Stomach (tissue), 19 donors: ENCODE measurements at places on chromosomes 2 and 18. TPM values are rescaled to one million over a fixed set of nuclear protein-coding genes. Genes with fewer than 3 reads are reported as not detected.
A peak's percentile ranks its signal among the peaks of the same experiment; 100 is the strongest.

- DNase-seq, result no peak
Observed at GRCh38 chr18:25464227-25464626, 112.3 kb upstream of the ZNF521 start.

DNA sequence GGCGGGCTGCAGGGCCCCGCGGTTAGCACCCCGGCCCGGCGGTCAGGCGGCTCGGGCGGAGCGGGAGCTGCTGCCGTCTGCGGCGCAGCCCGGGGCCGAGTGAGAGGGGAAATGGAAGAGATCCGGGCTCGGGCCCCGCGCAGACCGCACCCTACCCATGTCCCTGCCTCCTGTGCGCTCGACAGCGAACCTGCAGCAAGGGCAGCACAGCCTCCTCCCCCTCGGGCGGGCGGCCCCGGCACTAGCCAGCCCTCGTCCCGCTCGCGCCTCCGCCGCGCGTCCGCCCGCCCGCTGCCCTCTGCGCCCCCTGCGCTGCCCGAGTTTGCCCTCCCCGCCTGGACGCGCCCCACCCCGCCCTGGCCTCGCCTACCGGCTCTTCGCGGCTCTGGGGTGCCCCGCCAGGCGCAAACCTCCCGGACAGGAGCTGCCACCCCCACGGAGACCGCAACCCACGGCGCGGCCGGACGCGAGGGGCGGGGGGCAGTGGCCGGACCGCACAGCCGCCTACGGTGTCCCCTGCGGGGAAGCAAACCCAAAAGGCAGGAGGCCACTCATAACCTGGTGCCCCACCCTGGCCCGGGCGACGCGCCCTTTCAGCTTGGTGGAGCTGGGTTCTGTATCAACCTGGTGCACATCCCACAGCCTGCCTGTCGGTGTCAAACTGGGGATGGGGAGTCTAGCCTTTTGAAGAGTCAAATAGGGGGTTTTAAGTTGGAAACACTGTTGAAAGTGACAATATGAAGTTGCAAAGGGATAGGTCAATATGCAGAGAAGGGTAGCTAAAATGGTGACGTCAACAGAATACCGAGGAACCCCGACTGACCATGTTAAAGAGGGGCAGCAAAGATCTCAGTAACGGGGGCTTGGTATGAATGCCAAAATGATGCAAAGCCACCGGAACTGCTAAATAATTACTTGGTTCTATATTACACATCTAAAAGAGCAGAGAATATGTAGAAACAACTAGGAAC is at the start of gene IHH:
IHH (minus strand) TSS at position 101 of the 971 bp plus-strand sequence. CDS start 454 bp downstream, outside the sequence.
- peak; percentile 79 for DNase-seq

The ALPG gene
- polyA plus RNA-seq, result not detected

GRCh38 chr18:56166914-56167313 is 471.5 kb downstream of the TXNL1 start:
- no peak for DNase-seq

The TCF4 gene
- polyA plus RNA-seq, result 22.1 TPM

GRCh38 chr2:239539083-239539775 is 138.4 kb upstream of the HDAC4 start:
- DNase-seq, result no peak

DNA sequence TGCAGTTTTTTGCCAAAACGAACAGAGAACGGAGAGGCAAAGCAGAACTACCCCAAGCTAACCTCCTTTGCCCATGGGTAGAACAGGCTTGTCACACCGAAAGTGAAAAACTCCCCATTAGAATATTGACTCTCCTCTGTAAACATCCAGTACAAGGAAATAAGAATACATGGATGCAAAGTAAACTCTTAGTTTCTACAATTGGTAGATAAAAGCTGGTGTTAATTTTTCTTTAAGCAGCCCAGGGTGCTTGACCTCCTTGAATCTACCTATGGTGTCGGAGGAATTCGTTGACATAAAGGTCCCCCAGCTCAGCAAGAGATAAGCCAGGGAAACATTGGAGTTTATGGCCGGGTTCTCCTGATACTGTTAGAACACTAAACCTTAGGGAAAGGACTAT is 48.4 kb upstream of the DSG1 start:
- DNase-seq, result peak; percentile 35

DNA sequence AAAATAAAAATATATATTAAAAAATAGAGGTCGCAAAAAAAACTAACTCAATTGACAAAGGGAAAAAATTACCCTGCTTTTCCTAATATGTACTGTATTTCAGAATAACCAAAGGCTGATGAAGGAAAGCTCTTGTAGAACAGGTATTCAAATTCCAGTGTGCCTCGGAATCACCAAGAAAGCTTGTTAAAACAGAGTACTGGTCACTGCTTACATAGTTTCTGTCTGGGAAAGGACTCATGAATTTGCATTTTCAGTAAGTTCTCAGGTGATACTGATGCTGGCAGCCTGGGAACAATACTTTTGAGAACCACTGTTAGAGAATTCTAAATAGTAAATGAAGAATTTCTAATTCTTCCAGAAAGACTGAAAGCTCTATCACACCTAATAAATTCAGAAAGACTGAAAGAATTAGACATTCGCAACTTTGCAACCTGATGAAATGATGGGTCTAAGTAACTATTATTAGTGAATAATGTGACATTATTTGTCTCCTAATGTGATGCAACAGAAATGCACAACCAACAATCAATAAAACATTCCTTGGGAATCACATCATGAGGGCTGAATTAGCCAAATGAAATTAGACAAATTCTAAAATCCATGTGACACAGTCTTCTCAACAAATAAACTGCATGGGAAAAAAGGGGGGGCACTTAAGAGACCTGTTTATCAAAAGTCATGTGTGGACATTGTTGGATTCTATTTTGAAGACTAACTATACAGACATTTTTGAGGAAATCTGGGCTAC is 21.9 kb downstream of the RPRD1A start:
- no peak for DNase-seq

The DUSP19 gene
- 1.1 TPM for polyA plus RNA-seq

GRCh38 chr18:2680216-2680792 is 24.8 kb downstream of the SMCHD1 start:
- DNase-seq, result no peak

DNA sequence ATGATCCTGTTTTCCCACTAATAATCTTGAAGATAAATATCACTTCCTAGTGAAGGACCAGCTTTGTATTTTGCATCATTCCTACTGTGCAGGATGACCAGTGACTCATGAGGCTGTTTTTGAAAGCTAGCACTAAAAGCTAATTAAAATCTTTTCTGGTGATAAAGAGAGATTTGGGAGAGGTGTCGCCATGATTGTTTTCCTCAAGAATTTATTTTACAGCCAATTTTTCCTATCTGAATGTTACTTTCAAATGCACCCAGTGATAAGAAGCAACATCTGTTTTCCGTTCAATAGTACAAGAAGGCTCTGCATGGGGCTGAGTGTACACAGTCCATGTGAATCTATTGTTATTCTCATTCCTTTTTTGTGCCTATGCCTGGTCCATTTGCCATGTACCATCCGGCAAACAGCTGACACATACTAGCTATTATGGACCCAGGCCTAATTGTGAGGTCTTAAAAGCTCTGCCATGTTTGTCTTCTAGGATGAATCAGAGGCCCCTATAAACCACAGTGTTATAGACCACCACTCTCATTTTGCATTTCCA is 28.4 kb downstream of the MEIS1 start:
- no peak for DNase-seq

The ATRAID gene
- polyA plus RNA-seq, result 86.6 TPM

DNA sequence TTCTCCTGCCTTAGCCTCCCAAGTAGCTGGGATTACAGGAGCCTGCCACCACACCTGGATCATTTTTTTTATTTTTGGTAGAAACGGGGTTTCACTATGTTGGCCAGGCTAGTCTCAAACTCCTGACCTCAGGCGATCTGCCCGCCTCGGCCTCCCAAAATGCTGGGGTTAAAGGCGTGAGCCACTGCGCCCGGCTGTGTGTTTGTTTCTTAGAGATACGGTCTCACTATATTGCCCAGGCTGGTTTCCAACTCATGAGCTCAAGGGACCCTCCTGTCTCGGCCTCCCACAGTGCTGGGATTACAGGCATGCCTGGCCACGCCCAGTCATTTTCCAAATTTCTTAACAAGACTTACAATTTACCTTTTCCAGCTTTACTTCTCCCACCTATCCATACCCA is 940 bp upstream of the MRPL19 start:
- DNase-seq, result no peak

The RIT2 gene
- polyA plus RNA-seq, result not detected

The FEV gene
- polyA plus RNA-seq, result 0.87 TPM

- DNase-seq, result no peak
Observed at GRCh38 chr18:35460736-35461161, 37.0 kb downstream of the INO80C start.

- peak; percentile 80 for DNase-seq
Observed at GRCh38 chr18:7568426-7568825, 1.3 kb downstream of the PTPRM start.

DNA sequence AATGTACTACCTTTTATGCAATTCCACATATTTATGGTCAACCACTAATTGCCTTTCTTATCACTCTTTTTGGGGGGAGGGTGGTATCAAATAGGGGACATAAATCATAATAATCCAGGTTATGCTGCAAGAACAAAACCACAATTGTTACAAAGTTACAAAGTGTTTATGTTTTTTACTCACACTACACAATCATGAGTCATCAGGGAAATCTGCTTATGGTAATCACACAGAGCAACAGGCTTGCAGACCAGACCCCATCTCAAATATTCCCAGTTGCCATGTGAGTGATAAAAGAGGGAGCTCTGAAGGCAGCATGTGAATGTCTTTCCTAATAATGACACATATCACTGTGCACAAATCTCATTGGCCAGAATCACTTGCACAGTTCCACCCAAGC is 304.7 kb upstream of the TMEFF2 start:
- DNase-seq, result no peak

The ARL4C gene
- 3.7 TPM for polyA plus RNA-seq

DNA sequence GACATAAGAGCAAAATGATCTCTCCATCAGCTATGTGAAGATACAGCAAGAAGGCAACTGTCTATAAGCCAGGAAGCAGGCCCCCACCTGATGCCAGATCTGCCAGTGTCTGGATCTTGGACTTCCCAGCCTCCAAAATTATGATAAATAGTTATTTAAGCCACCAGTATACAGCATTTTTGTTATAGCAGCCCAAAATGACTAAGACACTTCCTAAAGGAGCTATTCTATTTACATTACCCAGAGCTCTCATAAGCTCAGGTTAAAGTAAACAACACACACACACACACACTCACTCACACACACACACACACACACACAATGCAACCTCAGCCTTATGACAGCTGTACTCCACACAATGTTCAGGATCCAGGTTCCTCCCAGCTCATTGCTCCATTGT is 5.7 kb upstream of the YPEL5 start:
- no peak for DNase-seq

- no peak for DNase-seq
Observed at GRCh38 chr2:127105656-127106456, 1.1 kb downstream of the BIN1 start.

DNA sequence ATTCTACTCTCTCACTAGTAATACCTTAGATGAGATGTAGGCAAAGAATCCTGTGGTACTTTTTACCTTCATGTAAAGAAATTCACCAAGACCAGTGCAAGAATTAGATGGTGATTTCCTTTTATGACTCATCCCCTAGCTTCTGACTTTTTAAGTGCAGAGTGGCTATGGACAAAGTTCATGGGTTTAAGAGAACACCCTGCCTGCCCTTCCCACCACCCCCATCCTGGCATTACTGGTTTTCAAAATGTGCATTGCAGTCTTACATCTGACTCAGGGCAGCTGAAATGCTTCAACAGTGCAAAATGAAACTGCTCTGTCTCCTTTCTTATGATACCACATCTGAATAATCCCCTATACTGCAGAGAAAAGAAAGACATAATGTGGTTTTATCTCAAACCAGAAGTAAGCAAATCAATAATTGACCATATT is 22.6 kb downstream of the MAIP1 start:
- DNase-seq, result no peak

The DNAJC5G gene
- not detected for polyA plus RNA-seq

The DSG2 gene
- polyA plus RNA-seq, result 6.1 TPM

DNA sequence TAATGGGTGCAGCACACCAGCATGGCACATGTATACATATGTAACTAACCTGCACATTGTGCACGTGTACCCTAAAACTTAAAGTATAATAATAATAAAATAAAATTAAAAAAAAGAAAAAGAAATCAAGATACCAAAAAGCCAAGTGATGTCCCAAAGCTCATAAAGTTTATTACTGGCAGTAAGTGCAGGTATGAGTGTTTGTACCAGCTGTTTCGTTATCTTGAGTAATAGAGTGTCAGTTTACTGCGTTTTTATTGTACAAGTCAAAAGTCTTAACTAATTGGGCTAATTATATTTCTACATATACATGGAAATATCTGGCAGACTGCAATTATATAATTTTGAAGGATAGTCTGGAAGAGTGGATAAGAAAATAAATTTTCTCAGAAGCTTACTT is 41.8 kb downstream of the MFSD6 start:
- no peak for DNase-seq

GRCh38 chr2:86254576-86255538 is 55.6 kb downstream of the MRPL35 start:
- peak; percentile 83 for DNase-seq

The MARCHF4 gene
- 0.31 TPM for polyA plus RNA-seq
